ENCODE measurements at places on chromosomes 11 and 22. TPM values are rescaled to one million over a fixed set of nuclear protein-coding genes. Genes with fewer than 3 reads are reported as not detected.

Gene LARGE1
- total RNA-seq: 0.75 TPM

GRCh38 chr11:103844327-103845215 lies 191.9 kb upstream of the DDI1 start:
- no peak for DNase-seq

- no peak for DNase-seq
Measured at GRCh38 chr11:131409345-131409744, 38.9 kb downstream of the NTM start.

DNA sequence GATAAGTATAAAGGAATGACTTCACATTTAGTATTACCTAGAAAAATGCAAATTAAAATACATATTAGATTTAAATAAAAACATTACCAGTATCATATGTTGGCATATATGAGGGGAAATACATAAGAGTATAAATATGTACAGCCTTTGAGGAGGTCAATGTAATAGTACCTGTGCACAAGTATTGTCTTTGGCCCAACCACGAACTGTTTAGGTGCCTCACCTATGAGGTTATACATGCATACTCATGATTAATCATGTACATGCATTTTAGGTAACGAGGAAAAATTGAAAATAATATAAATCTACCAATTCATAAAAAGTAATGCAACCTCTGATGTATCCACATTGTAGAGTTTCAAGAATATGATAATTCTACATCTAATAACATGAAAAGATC lies 909.8 kb downstream of the METTL15 start:
- DNase-seq: no peak

GRCh38 chr11:6900327-6900999 lies 8.2 kb upstream of the OR2D2 start:
- no peak for DNase-seq

- no peak for DNase-seq
Measured at GRCh38 chr11:118221419-118221818, 3.4 kb downstream of the JAML start.
